Heart left ventricle (tissue), 16 donors: ENCODE measurements at places on chromosomes 6 and 20.

DNA sequence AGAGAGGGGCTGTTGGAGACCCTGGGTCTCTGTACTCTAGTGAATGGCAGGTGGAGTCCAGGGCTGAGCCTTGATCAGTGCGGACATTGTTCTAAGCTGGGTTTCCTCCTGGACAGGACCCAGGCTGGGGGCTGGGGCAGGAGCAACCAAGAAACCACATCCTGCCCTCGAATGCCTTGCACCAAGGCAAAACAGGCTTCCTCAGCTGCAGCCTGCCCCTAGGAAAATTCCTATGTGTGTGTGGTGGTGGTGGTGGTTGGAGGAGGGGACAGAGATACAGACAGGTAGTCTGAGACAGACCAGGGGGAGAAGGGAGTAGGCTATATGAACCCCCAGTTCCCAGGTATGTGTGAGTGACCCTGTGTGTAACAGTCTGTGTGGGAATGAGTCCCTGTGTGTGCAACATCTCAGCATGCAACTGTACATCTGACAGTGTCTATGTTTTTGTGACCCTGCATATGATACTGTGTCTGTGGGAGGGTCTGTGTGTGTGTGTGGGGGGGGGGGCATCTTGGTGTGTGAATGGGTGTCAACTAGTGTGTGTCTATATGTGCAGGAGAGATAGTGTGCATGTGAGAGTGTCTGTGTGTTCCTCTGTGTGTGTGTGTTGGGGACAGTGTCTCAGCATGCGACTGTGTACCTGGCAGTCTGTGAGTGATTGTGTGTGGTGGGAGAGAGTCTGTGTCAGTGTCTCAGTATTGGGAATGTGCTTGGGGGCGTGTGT lies 3.0 kb downstream of the GLP1R start:
- no peak for DNase-seq

DNA sequence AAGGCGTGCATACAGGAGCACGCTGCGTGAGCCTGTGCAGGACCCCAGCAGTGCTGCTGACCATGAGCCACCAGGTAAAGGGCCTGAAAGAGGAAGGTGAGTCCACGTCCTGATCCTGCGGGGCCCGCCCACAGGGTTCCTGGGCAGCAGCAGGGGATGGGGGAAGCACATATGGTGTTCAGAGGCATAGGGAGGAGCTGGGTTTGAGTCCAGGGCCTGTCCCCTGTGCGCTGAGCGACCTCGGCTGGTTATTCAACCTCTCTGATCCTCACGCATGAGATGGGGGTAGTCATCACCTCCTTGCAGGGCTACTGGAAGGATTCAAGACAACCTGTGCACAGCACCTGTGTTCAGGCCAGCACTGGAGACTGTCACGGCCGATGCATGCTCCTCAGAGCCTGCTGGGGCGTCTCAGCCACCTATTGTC lies at the start of gene TMC2:
Gene TMC2 (plus strand): TSS at position 14 of the 427 bp plus-strand sequence. CDS start 49 bp downstream, at position 63.
- no peak for DNase-seq

DNA sequence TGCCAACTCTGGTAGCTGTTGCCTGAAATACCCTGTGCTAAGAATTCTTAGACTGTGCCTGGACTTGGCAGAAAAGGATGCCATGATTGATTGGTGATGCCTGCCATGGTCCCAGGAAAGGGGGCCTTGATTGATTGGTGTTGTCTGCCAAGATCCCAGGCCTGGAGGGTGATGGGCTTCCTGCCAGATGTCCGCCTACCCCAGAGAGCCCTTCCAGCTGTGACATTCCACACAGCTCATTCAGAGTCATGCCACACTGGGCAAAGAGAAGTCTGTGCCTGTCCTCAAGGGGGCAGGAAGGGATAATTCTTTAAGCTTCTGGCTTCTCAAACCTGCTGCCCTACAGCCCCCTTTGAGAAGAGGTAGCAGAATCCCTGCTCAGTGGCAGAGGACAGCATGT lies 24.6 kb downstream of the RIMS4 start:
- no peak for DNase-seq

- DNase-seq, result no peak
Observed at GRCh38 chr20:40705413-40705812, 16.4 kb upstream of the MAFB start.
